ENCODE measurements at places on chromosomes 7 and 10.

GRCh38 chr10:124105594-124105993 is 12.2 kb upstream of the CHST15 start:
- DNase-seq = no peak

GRCh38 chr7:80218723-80219122 is 84.1 kb downstream of the GNAI1 start:
- no peak for DNase-seq

DNA sequence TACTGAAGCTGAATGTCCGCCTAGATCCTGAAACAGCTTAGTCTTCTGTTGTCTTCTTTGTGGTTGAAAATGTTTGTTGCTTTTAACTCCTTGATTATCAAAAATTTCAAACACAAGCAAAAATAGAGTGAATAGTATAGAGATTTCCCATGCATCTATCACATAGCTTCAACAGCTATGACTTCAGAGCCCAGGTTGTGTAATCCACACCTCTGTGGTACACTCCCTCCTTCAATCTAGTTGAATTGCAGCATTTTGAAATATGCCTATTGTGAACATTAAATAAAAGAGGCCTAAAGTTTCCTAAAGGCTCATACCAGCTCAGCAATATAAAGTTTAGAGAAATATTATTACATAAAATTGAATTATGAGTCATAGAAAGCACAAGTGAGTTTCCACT is 204.7 kb upstream of the HDAC9 start:
- no peak for DNase-seq

GRCh38 chr7:95867309-95867708 is 95.0 kb downstream of the DYNC1I1 start:
- no peak for DNase-seq

DNA sequence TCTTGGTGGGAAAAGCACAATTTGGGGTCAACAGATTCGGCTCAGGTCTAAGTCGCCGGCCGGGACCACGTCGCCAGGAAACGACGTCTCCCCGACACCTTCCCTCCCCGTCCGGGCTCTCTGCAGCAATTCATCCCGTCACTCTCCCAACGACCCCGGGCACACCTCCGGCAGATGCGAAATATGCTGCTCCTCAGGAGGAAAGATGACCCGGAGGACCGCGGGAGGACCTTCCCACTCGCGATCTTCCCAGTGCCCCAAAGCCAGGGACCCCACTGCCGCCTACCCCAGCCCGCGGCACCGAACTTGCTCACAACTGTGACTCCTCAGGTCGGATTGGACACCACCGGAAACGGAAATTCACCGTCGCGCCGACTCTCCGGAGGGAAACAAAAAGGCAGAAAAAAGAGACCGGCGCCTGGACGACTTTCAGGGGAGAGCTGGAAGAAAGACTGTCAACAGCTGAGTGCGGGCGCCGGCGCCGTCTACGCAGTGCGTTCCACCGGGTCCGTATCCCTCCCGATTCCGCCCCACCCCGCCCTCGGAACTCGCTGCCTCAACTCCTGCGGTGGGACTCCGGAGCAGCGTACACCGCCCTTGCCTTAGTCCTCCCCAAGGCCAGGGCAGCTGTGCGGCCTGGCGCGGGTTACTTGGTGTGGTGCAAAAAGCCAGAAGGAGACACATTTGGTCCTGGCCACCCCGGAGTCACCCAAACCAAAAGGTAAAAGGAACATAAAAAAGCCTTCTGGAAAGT is 13.8 kb upstream of the SEC24C start:
- DNase-seq = peak; percentile 90

GRCh38 chr10:122422266-122422989 is 32.0 kb upstream of the ARMS2 start:
- DNase-seq = peak; percentile 61

DNA sequence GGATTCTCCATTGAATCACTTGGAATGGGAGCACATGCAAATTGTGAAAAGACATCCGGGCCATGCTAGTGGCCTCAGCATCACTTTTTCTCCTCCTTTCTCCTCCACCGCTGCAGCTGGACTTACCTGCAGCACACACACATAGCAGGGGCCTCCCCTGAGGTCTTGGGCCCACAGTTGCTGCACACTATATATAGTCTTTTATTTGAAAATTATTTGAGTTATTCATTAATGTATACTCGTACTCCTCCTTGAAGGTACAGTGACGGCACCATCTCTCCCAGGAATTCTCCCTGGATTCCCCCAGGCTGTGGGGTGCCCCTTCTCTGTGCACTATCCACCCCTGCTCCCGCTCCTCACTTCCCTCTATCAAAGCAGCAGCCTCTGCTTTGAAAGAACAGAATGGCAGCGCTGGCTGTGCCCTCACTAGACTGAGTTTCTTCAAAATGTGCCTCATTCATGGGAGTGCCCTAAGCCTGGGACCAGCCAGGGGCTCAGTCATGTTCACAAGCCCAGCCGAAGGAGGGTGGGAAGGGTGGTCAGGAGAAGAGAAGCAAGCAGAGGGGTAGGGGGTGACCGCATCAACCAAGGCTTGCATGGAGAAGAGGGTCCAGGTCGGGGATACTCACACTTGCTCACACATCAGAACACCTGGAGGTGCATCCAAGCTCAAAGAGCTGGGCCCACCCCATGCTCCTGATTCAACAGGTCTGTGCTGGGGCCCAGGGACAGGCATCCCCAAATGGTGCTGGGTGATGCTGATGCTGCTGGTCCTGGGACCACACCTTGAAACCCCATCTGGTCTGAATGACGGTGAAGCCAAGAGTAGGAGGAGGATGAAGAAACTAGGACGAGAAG is 156.2 kb upstream of the ZMIZ1 start:
- DNase-seq = no peak

GRCh38 chr7:36521911-36522310 is 132.2 kb downstream of the ANLN start:
- no peak for DNase-seq

DNA sequence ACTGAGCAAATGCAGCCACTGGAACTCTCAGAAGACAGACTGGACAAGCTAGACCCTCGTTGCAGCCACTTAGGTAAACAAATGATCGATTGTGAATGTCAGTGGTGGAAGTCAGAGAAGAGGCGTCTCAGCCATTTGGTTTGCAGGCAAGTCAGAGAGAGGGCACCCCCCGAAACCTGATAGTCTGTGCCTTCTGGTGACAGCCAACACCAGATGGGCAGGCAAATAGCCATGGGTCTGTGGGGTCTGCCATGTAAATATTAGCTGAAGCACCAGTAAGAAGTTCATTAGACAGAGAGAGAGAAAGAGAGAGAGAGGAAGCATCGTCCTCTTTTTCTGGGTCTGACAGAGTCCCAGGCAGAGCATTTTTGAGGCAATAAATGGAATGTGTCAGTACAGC is 5.4 kb downstream of the PPP1R17 start:
- DNase-seq = no peak

DNA sequence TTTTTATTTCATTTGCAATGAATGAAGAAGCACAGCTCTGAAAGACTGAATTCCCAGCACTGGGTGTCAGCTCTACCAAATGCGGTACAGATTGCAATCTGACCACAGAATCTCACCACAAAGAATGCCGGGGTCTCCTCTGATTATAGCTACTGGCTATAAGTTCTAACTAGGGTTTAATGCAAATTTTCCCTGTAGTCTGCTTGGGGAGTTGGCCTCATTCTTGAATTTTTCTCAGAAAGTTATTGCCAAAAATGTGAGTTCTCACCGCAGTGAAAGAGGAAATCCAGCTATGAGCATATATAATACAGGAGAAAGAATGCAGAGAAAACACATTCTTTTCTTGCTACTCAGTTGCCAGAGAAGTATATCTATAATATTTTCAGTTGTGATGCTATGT is 1255.7 kb upstream of the LRRTM3 start:
- DNase-seq = no peak

GRCh38 chr10:77223526-77224460 is 413.8 kb downstream of the KCNMA1 start:
- no peak for DNase-seq

GRCh38 chr7:24229481-24230226 is 54.3 kb upstream of the NPY start:
- no peak for DNase-seq

DNA sequence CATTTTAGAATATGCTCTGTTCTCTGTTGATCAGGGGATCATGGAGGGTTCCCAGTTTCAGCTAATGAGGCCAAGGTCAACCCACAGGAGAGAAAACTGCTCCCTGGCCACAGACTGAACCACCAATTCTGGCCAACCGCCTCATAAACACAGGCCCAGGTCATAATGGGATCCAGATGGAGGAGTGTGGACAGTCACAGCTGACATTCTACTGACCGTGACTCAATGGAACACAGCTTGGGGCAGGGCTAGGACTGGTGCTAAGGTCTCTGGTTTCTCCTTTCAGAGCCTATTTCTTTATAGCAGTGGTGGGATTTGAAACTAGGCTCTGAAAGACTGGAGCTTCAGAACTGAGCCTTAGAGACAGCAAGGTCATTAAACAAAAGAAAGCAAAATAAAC is 68.3 kb downstream of the HIPK2 start:
- DNase-seq = no peak

DNA sequence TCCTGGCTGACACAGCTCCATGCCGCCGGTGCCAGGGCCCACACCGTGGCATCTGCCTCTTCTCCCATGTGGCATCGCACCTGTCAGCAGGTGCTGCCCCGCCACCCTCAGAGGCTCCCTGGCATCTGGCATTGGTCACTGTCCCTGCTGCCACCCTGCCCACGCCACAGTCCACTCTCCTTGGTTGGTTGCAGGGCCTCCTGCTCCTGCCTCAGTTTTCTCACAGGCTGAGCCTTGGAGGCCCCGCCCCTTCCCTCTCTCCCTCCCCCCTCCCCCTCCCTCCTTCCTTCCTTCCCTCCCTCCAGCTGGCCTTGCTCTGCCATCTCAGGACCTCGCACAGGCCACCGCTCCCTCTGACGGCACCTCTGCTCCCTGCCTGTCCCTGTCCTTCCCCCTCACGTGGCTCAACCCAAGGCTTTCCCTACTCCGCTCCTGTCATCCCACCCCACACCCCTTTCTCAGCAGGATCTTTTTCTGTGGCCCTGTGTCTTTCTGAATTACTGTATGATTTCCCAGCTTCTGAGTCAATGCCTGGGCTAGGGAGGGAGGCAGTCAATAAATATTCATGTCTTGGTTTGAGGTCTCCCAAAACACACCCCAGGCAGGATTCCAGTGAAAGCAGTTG is 87.4 kb downstream of the INPP5A start:
- no peak for DNase-seq

GRCh38 chr10:15197276-15197675 is 28.8 kb upstream of the NMT2 start:
- no peak for DNase-seq

GRCh38 chr7:103127006-103127405 is 21.9 kb downstream of the NAPEPLD start:
- DNase-seq = no peak

DNA sequence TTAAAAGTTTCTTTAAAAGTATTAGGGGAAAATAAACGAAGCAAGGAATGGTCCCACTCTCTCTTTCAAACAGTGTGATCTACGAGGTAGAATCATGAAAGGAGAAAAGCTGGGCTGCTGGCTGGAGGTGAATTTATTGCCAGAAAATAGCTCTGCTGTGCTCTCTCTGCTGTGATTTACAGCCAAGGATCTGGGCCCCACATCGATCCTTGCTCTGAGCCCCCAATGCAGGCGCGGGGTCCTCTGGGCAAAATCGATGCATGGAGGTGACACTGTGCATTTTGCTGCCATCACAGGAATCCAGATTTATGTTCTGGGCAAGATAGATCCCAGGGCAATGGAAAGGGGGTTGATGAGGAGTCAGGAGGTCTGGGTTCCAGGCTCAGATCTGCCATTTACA is 91.0 kb upstream of the GPR26 start:
- no peak for DNase-seq

DNA sequence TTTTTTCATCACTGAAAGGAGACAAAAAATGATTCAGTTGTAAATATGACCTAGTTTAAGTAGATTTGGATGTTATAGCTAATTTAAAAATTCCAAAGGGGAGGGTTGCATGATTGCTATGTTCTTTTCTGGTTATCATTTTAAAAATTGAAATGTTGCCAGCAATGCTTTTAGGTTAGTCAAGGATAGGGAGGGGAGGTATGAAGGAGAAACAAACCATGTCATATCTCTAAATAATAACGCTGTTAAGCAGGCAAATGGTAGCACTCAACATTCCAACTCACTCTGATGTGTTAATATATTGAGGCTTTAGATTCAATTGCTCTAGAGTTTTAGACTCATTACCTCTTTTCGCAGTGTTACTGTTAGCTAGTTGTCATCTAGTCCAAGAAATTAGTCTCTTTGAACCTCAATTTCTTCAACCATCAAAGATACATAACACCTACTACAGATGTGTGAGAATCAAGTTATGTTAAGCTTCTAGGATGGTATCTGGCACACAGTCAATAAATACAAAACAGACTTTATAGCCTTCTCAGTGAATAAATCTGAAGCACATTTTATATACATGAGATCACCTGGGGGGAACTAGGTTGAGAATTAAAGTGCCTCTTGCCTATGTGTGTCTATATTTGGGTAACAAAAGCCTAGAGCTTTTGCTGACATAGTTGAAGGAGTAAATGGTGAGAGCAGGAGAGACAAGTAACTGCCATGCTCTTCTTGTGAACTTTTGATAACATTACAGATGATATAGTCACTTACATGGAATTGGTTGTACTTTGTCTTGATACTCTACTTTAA is 124.9 kb downstream of the CSTF2T start:
- no peak for DNase-seq

DNA sequence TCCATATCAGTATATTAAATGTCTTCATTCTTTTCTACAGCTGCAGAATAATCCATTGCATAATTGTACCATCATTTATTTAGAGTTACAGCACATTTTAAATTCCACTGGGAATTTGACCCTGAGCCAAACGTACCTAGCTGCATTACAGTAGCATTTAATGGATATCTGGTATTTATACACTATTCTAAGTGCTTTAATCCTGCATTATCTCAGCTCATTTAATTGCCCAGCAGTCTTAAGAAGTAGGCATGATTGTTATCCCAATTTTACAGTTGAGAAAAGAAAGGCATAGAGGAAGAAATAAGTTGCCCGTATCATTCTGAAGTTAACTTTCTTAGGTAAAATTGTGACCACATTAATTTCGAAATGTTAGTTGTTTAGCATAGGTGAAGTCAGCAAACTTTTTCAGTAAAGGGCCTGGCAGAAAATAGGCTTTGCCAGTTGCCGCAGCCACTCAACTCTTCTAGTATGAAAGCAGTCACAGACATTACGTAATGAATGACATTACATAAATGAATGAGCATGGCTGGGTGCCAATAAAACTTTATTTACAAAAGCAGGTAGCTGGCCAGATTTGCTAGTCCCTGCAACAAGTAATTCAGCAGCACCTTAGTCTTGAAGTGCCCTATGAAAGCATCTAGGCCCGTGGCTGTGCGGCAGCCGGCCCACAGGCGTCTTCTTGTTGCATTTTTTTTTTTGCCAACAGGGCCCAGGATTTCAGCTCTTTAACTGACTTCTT is 30.0 kb downstream of the GUSB start:
- DNase-seq = no peak

Measured in CD8-positive, alpha-beta memory T cell (primary cell).